Stimulated activated CD4-positive, alpha-beta T cell treated with anti-CD3 and anti-CD28 coated beads, Interleukin-4, amount 100 ng/mL, for 48 hours (primary cell): ENCODE measurements at places on chromosomes 16 and 17.

GRCh38 chr17:82788206-82789001 lies 36.5 kb downstream of the TBCD start:
- no peak for DNase-seq

- DNase-seq: no peak
Measured at GRCh38 chr17:8608001-8608400, 22.5 kb downstream of the MYH10 start.

DNA sequence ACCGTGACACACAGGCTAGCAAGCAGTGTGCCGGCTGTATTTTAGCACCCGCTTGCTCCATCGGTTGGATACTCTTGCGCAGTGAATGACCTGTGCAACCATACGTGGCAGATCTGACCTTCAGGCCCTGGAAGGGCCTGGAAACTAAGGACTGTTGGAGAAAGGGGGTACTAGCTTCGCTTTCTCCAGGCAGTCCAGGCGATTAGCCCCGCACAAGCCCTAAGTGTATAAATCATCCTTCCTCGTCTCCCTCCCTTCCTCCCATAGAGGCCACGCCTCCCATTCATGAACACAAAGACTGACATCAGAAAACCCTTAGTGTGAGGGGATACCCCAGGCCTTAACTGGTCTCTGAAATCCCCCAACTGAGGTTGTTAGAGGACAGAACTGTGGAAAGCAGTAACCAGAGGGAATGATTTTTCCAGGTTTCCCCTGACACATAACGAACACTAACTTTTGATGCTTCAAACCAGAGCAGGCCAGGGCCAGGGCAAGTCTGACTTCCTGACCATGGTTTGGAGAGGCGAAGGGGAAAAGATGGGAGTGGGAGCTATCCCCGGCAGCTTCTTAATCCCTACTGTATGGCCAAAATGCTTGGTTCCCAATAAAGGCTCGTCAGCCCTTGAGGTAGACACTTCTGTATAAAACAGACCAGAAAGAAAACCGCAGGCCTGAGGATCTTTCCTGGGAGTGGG lies 1.4 kb upstream of the DYNLL2 start:
- DNase-seq: no peak

DNA sequence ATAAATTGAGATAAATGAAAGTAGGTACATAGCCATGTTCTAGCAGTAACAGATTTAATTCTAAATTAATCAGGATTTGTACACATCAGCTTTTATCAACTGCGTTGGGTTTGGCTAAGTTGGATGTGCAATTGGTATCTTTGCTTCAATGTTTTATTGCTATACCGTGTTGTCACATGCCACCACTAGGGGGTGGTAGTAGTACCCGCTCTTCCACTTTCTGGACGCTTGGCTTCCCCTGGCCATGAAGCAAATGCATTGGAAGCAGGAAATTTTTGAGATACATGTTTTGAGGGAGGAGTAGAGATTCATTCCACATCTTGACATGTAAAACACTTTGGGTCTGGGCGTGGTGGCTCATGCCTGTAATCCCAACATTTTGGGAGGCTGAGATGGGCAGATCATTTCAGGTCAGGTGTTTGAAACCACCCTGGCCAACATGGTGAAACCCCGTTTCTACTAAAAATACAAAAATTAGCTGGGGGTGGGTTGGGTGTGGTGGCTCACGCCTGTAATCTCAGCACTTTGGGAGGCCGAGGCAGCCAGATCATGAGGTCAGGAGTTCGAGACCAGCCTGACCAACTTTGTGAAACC lies 58.6 kb downstream of the EMP2 start:
- DNase-seq: peak; percentile 42

DNA sequence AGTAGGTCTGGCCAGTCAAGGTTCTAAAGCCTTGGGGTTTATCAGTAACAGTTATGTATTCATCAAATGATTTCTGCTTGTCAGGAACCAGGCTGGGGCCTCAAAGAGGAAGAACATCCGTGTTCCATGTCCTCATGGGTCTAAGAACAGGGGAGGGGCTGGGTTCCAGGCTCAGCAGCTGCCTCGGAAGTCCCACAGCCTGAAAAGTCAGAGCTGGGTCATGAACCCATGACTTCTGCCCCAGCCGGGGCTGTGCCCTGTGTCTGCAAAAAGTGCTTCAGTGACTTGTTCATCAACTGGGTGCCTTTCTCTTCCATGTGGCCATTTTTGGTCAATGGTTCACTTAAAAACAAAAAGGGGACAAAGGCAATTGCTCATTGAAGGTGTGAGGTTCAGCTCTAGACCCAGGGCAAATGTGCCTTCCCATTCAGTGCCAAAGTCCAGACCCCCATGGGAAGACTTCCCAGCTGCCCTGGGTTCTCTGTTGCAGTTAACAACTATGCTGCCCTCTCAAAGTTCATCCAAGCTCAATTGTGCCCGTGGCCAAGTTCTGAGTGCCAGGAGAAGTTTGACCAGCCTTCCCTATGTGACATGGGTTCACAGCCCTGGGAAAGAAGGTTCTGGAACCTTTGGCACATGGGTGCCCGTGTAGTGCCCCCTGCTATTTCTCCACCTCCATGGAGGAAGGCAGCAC lies 18.5 kb downstream of the TBKBP1 start:
- no peak for DNase-seq

DNA sequence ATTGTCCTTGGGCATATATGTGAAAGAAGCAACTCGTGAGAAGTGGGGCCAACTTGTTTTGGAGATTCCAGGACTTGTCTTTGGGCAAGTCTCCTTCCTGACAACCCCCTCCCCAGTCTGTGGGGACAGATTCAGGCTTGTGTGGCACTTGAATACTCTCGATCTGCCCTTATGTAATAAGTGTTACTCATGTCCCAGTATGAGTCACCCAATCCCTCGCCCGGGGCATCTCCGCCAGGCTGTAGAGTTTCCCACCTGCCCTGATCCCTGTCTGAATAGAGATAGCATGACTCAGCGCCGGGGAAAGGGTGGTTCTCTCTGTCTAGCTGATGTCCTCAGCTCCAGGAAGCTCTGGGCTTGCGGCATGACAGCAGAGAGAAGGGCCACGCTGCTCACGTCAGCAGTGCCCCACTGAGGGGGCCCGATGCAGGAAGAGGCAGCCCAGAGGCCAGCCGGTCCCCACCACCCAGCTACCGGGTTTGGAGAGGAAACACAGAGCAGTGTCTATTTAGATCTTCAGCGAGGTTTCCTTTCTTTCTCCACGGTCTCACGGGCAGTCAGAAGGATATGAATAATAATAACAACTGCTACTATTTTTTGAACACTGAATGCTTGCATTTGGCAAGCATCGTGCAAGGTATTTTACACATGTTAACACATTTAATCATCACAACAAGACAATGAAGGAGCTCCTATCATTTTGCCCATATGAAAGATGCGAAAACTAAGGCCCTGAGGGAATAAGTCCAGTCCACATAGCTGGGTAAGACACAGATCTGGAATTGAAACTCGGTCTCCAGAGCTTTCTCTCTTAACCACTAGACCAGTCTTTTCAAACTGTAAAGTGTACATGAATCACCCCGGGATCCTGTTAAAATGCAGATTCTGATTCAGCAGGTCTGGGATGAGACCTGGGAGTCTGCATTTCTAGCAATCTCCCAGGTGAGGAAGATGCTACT lies 426.7 kb upstream of the MAF start:
- peak; percentile 63 for DNase-seq

GRCh38 chr17:6488008-6488539 lies 43.8 kb downstream of the PIMREG start:
- no peak for DNase-seq

DNA sequence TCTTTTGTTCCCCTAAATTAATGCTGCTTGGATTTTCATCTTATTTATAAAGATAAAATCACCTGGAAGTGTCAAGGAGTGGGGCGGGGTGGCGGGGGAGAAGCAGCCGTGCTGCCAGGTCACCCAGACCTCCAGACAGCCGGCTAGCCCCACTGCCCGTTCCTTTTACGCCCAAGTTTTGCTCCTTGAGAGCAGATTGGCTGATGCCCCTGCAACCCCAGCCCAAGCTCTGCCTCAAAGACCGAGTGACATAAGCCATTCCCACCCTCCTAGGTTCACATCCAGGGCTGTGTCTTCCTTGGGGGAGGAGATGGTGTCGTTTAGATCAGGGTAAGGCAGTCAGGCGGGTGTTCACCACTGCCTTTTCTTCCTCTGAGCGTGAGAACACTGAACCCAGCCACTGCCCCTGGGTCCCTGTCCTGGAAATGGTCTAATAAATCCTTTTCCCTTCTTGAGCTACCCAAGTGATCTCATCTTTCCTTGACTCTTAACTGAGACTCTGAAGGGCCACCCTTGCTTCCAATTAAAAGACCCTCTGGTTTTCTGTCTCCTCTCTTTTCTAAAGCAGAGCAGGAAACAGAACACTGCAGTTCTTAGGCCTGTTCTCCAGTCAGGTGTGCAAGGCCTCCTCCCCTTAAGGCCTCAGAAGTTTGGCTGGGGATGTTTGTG lies 5.7 kb downstream of the PDF start:
- DNase-seq: no peak

DNA sequence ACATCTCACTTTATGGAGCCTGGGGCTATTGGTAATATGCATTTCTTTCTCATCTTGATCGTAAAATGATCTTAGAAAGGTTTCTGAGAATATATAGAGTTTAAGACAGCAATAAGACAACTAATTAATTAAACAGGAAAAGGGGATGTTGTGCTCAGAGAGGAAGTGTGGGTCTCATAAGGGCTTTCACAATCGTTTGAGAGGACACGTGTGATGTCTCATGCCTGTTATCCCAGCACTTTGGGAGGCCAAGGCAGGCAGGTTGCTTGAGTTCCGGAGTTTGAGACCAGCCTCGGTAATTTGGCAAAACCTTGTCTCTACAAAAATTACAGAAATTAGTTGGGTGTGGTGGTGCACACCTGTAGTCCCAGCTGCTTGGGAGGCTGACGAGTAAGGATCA lies 295.6 kb downstream of the WWOX start:
- no peak for DNase-seq

DNA sequence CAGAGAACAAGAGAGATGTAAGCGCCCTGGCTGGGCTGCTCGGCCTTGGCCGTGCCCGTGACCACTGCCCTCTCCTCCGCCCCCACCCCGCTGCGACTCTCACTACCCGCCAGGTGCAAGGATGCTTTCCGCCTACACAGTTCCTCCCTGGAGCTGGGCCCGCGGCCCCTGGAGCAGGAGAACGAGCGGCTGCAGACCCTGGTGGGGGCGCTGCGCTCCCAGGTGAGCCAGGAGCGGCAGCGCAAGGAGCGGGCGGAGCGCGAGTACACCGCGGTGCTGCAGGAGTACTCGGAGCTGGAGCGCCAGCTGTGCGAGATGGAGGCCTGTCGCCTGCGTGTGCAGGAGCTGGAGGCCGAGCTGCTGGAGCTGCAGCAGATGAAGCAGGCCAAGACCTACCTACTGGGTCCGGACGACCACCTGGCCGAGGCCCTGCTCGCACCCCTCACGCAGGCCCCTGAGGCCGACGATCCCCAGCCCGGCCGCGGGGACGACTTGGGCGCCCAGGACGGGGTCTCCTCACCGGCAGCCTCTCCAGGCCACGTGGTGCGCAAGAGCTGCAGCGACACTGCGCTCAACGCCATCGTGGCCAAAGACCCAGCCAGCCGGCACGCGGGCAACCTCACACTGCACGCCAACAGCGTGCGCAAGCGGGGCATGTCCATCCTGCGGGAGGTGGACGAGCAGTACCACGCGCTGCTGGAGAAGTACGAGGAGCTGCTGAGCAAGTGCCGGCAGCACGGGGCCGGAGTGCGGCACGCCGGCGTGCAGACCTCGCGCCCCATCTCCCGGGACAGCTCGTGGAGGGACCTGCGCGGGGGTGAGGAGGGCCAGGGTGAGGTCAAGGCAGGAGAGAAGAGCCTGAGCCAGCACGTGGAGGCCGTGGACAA lies 9.2 kb upstream of the MRPL58 start:
- no peak for DNase-seq

DNA sequence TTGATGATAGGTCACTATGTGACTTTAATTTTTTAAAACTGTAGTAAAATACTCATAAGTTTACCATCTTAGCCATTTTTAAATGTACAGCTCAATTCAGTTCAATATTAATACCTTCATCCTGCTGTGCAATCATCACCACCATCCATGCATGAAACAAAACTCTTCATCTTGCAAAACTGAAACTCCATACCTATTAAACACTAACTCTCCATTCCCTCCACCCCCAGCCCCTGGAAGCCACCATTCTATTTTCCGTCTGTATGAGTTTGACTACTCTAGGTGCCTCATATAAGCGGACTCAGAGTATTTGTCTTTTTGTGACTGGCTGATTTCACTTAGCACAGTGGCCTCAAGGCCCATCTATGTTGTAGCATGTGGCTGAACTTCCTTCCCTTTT lies 9.4 kb upstream of the CNEP1R1 start:
- DNase-seq: no peak

GRCh38 chr16:53518550-53519416 lies 15.8 kb upstream of the AKTIP start:
- DNase-seq: peak; percentile 57

DNA sequence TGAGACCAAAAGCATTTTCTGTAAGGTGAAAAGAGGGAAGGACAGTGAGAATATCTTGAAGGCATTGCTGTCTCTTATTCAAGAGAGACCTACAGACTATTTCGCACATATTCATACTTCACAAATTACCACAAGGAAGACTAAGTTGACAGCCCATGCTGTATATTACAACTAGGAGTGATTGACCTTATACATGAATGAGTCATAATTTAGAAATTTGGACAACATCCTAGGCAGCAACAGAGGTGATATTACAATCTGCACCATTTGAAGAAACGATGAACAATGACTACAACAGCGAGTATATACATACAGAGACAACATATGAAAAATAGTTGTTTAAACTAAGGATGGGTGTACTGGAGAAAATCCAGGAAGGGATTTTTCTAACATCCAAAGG lies 971.7 kb downstream of the CDH11 start:
- DNase-seq: no peak

DNA sequence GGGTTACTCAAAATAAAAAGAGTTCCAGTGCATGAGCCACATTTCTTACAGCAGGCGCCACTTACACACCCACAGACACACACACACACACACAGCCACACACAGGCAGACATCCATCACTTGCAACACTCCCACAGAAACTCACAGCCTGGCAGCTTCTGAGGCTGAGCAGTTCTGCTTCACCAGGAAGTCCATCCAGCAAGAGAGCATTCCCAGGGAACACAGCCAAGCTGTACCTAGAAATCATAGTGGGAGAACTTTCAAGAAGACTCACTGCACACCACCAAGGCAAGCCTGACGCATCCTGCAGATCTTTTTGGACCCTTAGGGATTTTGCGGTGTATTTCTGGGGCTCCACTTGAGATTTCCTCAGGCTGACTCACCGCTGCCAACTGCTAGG lies 140.9 kb upstream of the WSB1 start:
- no peak for DNase-seq

DNA sequence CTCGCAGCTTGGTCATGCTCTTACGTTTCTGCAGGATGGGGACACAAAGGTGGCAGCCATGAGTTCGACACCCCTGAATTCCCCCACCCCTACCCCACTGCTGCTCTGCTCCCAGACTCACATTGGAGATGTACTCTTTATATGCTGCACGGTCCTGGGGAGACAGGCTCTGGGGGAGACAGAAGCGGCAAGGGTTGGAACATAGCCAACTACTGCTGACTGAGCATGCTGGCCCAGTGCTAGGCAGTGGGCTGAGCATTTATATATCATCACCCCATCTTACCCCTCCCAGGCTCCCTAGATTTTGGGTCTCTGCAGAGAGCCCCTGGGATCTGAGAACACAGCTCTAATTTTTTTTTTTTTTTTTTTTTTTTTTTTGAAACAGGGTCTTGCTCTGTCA lies 8.1 kb upstream of the ATXN7L3 start:
- no peak for DNase-seq
